T-cell (primary cell): ENCODE measurements at places on chromosomes 12 and 14.
A peak's percentile ranks its signal among the peaks of the same experiment; 100 is the strongest.

- no peak for DNase-seq
Observed at GRCh38 chr14:23442721-23443356, 7.4 kb upstream of the MYH7 start.

DNA sequence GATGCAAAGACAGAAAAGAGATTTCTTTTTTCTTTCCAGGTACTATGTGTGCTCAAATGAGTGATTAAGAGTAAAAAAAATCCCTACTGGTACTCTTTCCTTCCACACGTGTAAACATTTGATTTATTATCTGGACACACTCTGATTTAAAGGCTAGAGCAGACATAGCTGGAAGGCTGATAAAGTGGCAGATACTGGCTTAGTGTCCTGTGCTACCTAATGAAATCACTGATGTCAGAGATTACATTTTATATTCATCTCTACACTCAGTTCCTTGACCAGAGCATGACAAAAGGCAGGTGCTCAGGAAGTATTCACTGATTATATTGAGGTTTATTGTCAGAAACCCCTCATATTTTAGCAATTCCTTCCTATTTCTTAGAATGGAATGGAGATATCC is 136.6 kb upstream of the SLC38A2 start:
- no peak for DNase-seq

- DNase-seq: no peak
Observed at GRCh38 chr14:74582910-74583581, 29.0 kb downstream of the LTBP2 start.

GRCh38 chr14:50835280-50835679 is 4.3 kb upstream of the NIN start:
- peak; percentile 33 for DNase-seq

- no peak for DNase-seq
Observed at GRCh38 chr12:89863493-89863938, 154.9 kb upstream of the ATP2B1 start.

GRCh38 chr14:73591690-73592449 is at the start of gene ACOT4:
Gene ACOT4 (plus strand): TSS chr14:73591873. CDS start chr14:73591960, 87 bp downstream.
- DNase-seq: peak; percentile 48

DNA sequence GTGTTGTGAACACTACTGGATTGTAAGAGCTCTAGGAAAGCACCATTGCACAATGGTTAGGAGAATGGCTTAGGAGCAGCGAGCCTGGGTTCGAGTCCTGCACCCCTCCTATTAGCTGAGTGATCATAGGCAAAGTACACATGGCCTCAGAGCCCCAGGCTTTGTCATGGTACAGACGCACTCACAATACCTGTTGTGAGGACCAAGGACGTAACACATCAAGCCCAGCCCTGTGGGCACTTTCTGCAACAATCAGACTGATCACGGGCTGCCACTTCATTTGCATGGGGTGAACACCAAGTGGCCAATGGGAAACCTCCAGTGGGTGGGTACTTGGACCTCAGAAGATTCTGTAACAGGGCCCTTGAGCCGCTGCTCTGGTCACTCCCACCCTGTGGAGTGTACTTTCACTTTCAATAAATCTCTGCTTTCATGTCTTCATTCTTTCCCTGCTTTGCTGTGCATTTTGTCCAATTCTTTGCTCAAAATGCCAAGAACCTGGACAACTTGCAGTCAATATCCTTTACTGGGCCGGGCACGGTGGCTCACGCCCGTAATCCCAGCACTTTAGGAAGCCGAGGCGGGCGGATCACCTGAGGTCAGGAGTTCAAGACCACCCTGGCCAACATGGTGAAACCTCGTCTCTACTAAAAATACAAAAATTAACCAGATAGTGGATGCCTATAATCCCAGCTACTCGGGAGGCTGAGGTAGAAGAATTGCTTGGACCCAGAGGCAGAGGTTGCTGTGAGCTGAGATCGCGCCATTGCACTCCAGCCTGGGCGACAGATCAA is 28.2 kb downstream of the GLRX5 start:
- DNase-seq: no peak

GRCh38 chr12:52351196-52352059 is 15.9 kb downstream of the KRT85 start:
- peak; percentile 48 for DNase-seq

- no peak for DNase-seq
Observed at GRCh38 chr12:13374793-13375192, 178.3 kb downstream of the EMP1 start.
